RCC 7860 (cell line): ENCODE measurements at places on chromosomes 1 and 21.

DNA sequence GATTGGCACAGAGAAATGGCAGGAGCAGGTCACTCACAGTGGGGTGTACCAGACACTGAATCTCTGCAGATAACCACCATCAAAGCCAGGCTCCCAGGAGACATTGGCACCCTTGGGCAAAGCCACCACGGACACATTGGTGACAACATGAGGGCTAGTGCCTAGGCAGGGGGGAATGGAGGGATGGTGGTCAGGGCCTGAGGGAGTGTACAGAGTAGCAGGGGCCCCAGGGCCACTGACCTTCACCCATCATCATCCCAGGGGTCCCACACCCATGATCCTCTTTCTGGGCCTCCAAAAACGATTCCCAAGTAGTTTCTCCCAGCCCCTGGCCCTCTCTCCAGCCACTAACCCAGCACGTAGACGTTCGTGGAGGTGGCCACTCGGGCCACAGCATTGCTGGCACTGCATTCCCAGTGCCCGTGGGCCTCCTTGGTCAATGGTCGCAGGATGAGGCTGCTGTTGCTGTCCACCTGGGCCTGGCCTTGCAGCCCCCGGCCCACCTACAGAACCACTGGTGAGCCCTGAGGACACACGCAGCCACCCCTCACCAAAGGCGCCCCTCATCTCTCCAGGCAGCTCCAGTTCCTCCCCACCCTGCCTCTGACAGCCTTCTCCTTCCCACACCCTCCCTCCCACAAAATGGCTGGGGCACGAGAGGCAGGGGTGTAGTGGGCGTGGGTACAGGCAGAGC is 5.9 kb upstream of the TAGLN2 start:
- no peak for DNase-seq

GRCh38 chr1:211735208-211736170 is 60.1 kb upstream of the NEK2 start:
- DNase-seq = peak; percentile 93

- DNase-seq = no peak
These were observed 40.5 kb upstream of the ZNF326 start for GRCh38 chr1:89954401-89954800.

DNA sequence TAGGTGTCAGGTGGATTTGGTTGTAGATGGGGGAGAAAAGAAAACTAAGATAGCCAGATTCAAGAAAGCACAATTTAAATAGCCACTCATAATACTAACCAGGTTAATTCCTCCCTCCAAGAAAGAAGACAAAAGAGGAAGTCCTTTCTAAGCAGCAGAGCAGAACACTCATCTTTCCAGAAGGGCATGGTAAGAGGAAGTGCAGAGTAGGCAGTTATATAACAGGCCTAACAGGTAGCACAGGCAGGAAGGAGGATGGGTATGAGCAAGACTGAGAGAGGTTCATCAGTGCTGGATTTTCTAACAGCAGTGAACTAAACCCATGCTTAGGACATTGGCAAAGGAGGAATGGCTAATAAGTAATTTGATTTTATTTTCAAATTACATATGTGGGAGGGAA is 517.5 kb downstream of the PLPP3 start:
- no peak for DNase-seq

- DNase-seq = peak; percentile 99
These were observed 20.4 kb downstream of the DEGS1 start for GRCh38 chr1:224203243-224204016.

GRCh38 chr1:55378582-55378981 is 163.4 kb upstream of the USP24 start:
- DNase-seq = peak; percentile 18

- no peak for DNase-seq
These were observed 64.3 kb upstream of the EPS8L3 start for GRCh38 chr1:109827986-109828385.

- DNase-seq = no peak
These were observed 76.3 kb downstream of the OBSCN start for GRCh38 chr1:228284148-228284495.
